CD8-positive, alpha-beta memory T cell (primary cell): ENCODE measurements at places on chromosomes 2 and 18. TPM values are rescaled to one million over a fixed set of nuclear protein-coding genes. Genes with fewer than 3 reads are reported as not detected.

DNA sequence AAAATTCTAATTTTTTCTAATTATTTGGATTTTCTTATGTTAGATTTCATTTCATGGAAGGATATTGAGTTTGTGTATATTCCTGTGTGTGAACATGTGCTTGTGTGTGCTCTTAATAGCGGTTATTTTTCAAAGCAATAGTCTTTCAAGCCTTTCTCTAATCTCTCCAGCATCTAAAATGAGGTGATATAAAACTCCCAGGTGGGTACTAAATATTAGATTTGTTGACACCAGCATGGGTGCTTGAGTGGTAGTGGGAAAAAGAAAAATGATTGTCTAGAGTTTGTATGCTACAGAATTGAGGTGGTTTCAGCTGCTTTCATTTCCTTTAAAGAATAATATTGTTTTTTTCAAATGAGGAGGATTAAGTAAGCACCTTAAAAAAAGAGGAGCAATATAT is 296.8 kb downstream of the PARD3B start:
- no peak for DNase-seq

GRCh38 chr2:218643751-218644310 is 15.6 kb downstream of the ZNF142 start:
- no peak for DNase-seq

DNA sequence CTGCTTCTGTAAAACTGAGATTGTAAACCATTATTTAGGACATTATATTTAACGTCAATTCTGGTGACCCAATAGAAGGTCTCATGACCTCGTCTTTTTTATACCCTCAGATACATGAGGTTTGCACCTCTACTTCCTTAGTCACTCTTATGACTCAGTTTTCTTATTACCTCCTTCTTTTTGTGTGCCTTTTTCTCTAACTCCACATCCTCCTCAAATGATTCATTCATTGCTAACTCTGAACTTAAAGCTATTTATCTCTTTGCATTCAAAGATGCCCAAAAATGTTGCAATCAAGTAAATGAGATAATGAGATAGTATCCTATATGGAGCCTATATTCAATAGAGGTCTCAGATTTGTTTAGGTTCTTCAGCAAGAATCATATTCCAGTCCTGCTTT is 121.0 kb upstream of the KYNU start:
- no peak for DNase-seq

DNA sequence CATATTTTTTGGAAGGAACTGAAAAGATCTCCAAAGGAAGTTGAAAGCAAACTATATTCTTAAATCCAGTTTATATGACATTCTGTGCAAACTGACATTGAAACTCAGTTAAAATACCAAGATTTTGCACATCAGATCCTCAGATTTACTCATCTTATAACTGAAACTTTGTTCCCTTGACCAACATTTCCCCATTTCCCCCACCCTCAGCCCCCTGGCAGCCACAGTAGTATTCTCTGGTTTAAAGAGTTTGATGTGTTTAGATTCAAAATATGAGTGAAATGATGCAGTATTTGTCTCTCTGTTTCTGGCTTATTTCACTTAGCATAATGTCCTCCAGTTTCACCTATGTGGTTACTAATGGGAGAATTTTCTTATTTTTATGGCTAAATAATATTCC is 99.2 kb upstream of the ITGA4 start:
- no peak for DNase-seq

DNA sequence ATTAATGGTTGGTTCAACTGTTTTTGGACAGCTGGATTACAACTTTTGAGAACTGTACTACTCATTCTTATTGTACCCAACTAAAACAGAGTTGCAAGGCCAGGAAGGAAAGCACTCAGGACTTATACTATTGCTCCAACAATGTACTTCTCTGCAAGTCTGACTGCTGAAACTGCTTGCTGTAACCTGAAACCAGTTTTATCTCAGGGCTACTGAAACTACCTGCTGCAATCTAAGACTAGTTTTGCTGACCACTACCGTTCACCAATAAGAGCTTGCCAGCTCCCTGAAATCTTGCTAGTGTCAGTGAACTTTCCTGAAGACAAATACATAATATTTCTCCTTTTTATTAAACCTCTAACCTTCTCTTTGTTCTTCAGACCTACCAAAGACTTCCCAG is 157.3 kb downstream of the CDCA7 start:
- DNase-seq: no peak

CXCR2 gene
- total RNA-seq: not detected

LCT gene
- total RNA-seq: 0.29 TPM

FASTKD2 gene
- total RNA-seq: 39.7 TPM
